ENCODE measurements at places on chromosomes 2 and 18. TPM values are rescaled to one million over a fixed set of nuclear protein-coding genes. Genes with fewer than 3 reads are reported as not detected.

The AMER3 gene
- 0.18 TPM for polyA plus RNA-seq

The FNDC4 gene
- 14.2 TPM for polyA plus RNA-seq

The EMX1 gene
- polyA plus RNA-seq, result 0.06 TPM

The TBC1D8 gene
- polyA plus RNA-seq, result 27.4 TPM

The GPR75 gene
- polyA plus RNA-seq, result 3.3 TPM

The CHN1 gene
- 112 TPM for polyA plus RNA-seq

The CCDC68 gene
- polyA plus RNA-seq, result 128 TPM

The CLK1 gene
- polyA plus RNA-seq, result 361 TPM

The ZC3H8 gene
- 25.2 TPM for polyA plus RNA-seq

The FEV gene
- not detected for polyA plus RNA-seq

The TXNDC2 gene
- polyA plus RNA-seq, result not detected

GRCh38 chr18:27616324-27616723 lies 431.2 kb upstream of the CHST9 start:
- DNase-seq, result no peak

DNA sequence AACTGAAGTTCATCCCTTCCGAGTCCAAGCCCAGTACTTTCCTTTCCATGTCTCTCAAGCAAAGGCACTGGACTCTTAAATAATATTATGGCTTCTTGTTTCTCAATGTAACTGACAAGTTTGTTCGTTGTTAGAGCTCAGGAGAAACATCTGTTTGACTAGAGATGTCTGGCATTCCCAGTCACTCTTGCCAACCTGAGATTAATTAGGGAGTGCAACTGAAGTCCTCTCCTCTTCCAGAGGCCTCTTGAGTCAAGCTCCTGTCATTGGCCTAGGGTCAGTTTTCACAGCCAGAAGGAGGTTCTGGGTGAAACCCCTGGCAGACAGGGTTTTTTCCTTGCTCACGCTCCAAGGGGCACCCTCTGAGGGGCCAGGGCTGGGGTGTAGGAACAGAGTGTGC lies 196.1 kb downstream of the AGPS start:
- DNase-seq, result no peak

GRCh38 chr2:26384597-26384996 lies 17.1 kb upstream of the DRC1 start:
- no peak for DNase-seq

- DNase-seq, result peak; percentile 85
Measured at GRCh38 chr2:39497082-39497801, 60.2 kb upstream of the MAP4K3 start.

- DNase-seq, result peak; percentile 86
Measured at GRCh38 chr2:235230821-235231601, 262.8 kb upstream of the AGAP1 start.

DNA sequence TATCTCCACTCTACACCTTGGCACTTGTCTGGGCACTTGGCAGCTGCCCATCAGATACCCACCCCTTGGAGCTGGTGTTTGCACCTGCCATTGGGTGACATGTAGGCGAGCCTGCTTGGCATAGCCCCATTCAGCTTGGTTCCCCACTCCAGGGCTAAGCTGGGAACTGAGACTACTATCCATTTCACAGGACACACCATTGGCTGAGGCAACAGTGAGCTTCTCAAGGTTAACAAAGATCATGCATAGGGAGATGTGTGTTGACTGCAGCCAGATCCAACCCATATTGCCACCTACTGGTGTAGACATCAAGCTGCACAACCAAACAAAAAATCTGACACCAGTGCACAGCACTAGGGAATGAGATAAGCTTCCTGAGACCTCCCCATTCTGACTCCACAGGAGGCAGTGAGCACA lies 1389.8 kb upstream of the TMEFF2 start:
- DNase-seq, result no peak

DNA sequence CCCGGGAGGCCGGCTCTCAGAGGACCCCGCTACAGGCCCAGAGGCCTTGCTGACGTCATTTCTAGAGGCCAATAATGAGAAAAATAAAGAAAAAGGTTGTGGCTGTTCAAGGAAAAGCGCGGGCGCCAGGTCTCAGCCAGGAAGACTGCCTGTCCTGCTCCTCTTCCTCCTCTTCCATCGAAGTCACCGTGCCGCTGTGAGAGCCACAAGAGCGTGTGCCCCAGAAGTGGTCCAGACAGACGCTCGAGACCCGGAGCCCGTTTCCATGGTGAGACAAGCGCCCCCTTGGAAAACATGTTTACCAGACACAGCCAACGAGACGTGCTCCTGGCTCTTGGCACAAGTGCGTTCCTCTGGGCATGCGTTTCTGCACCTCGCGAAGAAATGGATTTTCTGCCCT lies 210.5 kb downstream of the HDAC4 start:
- DNase-seq, result no peak

DNA sequence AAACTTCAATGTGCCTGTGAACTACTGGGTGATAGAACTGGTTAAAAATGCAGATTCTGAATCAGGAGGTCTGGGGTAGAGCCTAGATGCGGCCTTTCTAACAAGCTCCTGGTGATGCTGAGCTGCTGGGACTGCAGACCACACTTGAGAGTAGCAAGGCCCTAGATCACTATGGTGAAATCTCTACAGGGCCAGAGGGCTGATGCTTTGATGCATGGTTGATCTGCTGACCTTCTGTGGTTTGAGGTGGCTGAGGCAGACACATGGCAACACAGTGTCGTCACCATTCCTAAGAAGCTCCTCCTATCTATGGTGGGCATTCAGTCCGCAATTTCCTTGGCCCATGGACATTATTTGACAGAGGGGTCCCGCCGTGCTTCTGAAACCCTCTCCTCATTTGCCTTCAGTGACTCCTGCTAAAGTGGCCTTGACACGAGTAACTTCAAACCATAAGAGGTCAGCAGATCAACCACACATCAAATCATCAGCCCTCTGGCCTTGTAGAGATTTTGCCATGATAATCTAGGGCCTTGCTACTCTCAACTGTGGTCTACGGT lies 19.8 kb downstream of the CCDC68 start:
- DNase-seq, result no peak

GRCh38 chr2:232501794-232502390 lies 14.3 kb upstream of the ECEL1 start:
- DNase-seq, result no peak

- peak; percentile 55 for DNase-seq
Measured at GRCh38 chr2:71736091-71736861, 282.9 kb downstream of the DYSF start.

DNA sequence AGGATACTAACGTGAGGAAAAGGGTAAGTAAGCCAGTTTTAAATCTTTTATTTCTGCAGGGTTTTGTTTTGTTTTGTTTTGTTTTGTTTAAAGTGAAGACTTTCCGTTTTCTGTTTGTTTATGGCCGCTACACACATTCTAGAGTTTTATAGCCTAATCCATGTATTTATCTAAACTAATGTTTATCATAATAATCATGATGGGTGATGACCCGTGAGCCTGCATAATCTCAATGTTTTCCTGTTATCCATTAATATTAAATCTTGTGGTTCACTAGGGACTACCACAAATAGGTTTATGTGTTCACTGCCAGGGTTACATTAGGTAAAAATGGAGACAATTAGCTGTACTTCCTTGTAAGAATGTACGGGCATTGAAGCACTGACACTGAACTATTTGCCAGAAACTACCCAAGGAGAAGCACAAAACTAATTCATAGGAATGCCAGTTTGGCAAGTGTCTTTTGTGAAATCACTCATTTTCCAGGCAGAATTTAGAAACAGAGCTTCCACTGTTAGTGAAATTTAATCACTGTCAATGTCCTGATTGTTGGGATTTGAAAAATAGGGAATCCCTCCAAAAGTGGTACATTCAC lies 574.8 kb downstream of the LRP1B start:
- DNase-seq, result no peak

DNA sequence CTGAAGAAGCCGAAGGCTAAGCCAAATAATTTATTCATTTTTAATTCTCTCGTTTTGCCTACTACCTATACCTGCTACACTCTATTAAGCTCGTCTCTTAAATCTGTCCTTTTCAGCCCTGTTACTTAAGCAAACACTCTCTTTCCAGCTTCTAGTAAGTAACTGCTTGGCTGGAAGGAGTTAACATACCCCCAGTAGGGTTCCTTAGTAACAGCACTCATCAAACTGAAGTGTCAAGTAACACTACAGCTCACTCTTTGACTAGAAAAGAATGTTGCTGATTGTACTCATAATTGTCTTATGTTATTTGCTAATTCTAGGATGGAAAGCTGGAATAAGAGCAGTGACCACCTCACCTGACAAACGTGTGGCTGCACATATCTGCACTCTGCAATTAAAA lies 120.0 kb upstream of the SCN7A start:
- DNase-seq, result no peak

- no peak for DNase-seq
Measured at GRCh38 chr18:41396861-41397260, 558.2 kb upstream of the PIK3C3 start.

DNA sequence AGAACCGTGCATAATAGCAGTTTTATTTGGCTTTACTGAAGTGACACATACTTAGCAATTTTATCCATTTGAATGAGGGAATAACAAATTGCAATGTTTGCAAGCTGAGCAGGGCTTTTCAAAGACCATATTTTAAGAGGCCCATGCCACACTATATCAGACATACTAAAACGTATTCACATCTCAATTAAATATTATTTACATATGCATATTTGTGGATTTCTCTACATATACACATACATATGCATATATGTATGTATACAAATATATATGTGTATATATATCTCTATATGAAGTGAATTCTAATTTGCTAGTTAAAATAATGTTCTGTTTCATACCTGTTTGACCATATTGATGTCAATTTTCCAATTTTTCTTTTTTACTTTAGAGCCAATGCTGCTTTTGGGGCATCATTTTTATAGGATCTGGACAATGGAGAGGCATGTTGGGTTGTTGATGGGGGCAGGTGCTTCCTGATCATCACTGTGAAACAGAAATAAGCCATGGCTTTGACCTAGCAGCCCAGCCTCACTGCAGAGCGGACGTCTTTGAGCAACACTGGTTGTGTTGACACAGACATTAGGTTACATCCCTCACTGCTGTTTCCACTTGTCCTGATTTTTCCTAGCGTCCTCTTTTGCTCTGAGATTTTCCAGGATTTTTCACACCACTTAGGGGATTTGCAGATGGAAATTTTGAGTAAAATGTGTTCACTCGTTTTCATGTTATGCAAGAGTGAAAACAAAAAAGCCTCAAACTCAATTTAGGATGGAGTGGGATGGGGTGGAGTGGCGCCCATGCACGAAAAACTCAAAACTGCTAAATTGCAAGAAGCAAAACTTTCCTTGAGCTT lies 56.9 kb downstream of the RDH14 start:
- DNase-seq, result no peak

- no peak for DNase-seq
Measured at GRCh38 chr2:41962922-41963622, 84.7 kb upstream of the PKDCC start.

GRCh38 chr2:26977012-26977411 lies 6.6 kb downstream of the MAPRE3 start:
- no peak for DNase-seq

- DNase-seq, result peak; percentile 64
Measured at GRCh38 chr2:45218931-45219339, 209.7 kb upstream of the SIX2 start.

DNA sequence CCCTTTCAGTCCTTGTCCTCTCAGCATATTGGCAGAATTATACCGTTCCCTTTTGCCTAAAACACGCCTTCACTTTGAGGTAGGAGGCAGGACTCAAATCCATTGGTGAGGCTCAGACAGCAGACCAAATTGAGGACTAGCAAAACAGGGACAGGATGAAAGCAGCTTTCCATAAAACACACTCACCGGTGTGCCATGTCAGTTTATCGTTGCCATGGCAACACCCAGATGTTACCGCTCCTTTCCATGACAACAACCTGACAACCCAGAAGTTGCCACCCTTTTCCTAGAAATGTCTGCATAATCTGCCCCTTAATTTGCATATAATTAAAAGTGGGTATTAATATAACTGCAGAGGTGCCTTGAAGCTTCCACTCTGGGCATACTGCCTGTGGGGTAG lies 730.4 kb downstream of the METTL4 start:
- DNase-seq, result no peak

- DNase-seq, result no peak
Measured at GRCh38 chr2:48531141-48531648, 1.2 kb downstream of the STON1 start.

DNA sequence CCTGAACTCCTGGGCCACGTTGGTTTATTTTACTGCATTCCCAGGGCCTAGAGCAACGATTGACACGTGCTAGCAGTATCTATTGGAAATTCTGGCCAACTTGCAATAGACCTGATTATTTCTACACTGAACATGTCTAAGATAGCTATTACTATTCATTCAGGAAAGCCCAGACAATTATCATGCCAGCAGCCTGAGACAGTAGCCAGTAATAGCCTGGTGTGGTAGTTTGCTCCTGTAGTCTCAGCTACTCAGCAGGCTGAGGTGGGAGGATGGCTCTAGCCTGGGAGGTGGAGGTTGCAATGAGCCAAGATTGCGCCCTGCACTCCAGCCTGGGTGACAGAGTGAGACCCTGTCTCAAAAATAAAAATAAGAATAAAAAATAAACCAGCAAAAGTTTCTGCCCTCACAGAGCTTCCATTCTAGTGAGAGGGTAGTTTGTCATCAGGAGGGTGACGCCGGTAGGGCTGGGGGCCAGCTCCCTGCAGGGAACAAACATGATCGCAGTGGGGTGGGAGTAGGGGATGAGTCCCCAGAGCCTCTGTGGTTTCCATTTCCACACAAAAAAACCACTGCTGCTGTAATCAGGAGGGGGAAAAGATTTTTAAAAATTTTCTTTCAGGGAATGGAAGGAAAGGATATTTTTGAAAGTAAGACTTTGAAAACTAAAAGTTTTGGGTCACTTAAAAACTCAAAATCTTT lies 4.3 kb downstream of the CASP8 start:
- DNase-seq, result no peak
